Stimulated activated CD4-positive, alpha-beta T cell treated with anti-CD3 and anti-CD28 coated beads, Interleukin-1b, Interleukin-23, amount 100 ng/mL, for 48 hours (primary cell): ENCODE measurements at places on chromosomes 12 and 14.

GRCh38 chr12:25100194-25101091 lies 94.5 kb downstream of the DNAI7 start:
- DNase-seq, result no peak

- DNase-seq, result no peak
These were observed 62.7 kb downstream of the C2CD5 start for GRCh38 chr12:22481547-22482104.

- DNase-seq, result no peak
These were observed 139.2 kb downstream of the EGLN3 start for GRCh38 chr14:33811721-33812120.

- no peak for DNase-seq
These were observed 25.1 kb downstream of the GPR65 start for GRCh38 chr14:88030079-88030478.

- no peak for DNase-seq
These were observed 214.6 kb downstream of the PHETA1 start for GRCh38 chr12:111154147-111154834.

- DNase-seq, result no peak
These were observed 55.4 kb downstream of the SUSD6 start for GRCh38 chr14:69666690-69667211.

- no peak for DNase-seq
These were observed 51.5 kb upstream of the CMKLR1 start for GRCh38 chr12:108390495-108391203.

DNA sequence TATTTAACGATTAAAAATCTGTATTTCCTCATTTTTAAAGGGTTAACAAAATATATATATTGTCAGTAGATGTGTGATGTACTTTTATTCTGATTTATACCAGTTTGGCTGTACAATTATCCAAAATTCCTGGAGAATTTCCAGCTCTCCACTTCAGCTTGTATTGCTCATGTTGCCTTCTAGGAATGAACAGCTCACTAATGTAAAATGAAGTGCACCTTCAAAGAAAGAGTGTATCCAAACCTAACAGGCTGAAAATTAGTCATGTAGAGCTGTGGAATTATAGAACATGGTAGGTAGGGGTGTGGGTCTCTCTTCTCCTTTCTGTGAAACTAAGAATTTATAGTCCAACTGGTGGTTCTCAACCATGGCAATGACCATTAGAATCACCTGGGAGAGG lies 362.0 kb downstream of the ETNK1 start:
- DNase-seq, result no peak

- DNase-seq, result no peak
These were observed 4.0 kb upstream of the MAPK1IP1L start for GRCh38 chr14:55047301-55048053.

DNA sequence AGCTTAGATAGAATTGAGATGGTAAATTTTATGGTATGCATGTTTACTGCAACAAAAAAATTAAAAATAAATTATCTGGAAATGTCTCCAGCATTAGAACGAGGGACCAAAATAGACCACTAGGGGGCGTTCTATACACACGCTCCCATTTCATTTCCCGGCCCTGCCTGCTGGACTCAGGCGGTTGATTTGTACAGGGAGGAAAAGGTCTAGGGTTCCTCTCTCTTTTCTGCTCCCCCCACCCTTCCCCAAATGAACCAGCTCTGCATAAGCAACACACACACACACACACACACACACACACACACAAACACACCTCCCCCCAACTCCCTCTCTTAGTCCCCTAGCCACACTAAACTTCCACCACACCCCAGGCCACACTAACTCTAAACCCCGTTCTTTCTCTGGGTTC lies 7.8 kb upstream of the DTX1 start:
- DNase-seq, result peak; percentile 62

GRCh38 chr14:23633160-23633701 lies 2.9 kb upstream of the DHRS2 start:
- no peak for DNase-seq

- no peak for DNase-seq
These were observed 21.7 kb downstream of the NUBPL start for GRCh38 chr14:31582836-31583452.

- peak; percentile 20 for DNase-seq
These were observed 235.2 kb downstream of the PCNX1 start for GRCh38 chr14:71142375-71143038.

DNA sequence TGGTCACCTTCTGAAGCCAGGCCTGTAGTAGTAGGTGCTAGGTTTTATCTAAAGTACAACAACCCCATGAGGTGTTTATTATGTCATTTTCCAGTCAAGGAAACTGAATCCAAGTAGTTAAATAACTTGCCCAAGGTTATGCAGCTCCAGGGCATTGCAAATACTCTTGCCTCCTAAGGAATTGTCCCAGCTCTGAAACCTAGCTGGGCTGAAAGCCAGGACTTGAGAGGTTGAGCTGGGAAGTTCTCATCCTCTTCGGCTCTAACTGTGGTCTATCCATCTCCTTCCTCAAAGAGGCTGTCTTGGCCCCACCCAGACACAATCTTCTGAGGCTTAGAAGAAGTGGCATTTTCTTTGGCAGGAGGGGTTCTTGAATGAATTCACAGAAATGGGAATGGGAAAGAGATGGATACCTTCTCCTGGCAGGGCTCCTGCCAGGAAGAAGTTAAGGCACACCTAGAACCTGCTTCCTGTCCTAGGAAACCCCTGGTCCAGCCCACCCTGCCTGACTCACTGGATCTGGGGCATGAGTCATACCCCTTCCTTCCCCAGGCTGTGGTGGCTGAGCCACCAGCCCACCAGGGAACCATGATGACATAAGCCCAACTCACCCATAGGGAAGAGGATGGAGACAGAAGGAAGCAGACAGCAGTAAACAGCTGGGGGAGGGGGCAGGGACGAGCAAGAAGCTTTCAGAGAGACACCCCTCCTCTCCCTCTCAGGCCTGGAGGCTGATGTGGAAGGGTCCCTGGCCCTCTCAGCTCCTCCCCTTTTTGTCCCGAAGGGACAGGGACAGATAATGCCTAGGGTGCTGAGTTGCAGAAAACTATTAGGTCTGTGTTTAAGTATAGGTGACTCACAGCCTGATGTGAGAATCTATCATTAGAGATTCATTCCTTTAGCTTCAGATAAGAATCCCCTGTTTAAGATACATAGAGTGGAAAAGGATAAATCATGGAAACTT lies 2.1 kb upstream of the PLEK2 start:
- DNase-seq, result peak; percentile 50

DNA sequence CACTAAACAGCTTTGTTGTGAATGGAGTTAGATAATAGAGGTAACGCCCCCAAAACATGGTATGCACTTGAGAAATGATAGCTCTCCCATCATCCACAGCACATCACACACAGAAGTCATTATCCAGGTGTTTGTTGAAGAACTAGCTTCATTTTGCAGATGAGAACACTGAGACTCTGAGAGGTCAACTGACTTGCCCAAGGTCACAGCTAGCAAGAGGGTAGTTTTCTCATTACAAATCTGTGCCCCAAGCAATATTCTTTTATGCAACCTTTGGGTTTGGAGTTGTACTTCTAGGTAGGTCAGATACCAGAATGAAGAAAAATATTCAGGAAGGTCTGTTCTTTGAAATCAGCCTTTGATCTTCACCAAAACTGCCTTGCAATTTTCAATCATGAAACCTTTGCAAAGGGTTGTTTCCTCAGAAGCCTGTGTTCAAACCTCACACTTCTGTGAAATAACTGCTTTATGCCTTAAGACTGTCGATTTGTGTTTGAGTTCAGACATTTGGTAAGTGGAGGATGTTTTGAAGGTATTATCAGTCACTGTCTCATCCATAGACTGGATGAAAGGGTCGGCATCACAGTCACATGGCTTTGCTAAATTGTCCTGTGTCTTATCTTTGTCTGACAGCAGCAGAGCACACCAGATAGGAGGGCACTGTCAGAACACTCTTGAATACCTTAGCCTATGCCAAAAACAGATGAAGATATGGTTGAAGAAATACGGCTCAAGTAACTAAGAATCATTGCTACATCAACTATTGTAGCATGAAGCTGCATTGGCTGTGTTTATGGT lies 233.2 kb upstream of the BTG1 start:
- DNase-seq, result no peak

DNA sequence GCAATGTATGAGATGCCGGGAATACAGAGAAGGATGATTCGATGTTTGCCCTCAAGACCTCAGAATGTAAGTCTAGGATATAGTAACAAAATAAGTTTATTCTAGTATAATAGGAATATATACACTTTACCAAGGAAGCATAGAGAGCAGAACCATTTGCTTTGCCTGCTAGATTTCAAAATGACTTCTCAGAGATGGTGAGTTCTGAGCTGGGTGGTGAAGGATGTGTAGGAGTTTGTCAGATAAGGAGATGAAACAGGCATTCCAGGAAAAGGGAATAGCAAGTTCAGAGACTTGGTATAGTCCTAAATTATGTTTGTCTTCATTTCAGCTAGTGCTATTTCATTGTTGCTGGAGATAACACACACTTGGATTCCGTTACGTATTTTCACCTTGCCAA lies 655.9 kb downstream of the DIO2 start:
- no peak for DNase-seq

DNA sequence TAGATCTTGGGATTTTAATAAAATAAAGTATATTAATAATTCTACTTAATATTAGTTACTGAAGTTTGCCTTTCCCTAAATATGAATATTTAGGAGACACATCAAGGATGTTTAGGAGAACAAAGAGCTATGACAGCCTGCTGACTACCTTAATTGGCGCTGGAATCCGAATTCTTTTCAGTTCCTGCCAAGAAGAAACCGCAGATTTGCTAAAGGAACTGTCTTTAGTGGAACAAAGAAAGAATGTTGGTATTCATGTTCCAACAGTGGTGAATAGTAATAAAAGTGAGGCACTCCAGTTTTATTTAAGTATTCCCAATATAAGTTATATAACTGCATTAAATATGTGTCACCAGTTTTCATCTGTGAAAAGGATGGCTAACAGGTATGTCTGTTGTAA lies 54.5 kb downstream of the MIS18BP1 start:
- DNase-seq, result no peak

DNA sequence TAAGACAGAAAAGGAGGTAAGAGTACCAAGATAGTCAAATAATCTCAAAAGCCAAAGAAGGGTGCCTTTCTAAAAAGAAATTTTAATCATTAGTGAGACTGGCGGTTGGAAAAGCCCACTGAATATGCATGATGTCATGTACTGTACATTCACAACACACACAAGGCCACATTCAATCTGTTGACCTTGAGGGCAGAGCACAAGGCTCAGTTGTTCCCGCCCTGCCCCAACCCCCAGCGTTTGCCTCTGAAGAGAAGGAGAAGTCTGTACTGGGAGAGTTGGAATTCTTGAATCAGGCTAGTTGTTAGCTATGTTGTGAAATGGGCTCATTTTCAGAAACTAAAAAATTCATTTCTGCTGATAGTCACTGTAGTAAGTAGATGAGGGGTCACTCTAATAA lies 50.2 kb upstream of the NID2 start:
- no peak for DNase-seq

DNA sequence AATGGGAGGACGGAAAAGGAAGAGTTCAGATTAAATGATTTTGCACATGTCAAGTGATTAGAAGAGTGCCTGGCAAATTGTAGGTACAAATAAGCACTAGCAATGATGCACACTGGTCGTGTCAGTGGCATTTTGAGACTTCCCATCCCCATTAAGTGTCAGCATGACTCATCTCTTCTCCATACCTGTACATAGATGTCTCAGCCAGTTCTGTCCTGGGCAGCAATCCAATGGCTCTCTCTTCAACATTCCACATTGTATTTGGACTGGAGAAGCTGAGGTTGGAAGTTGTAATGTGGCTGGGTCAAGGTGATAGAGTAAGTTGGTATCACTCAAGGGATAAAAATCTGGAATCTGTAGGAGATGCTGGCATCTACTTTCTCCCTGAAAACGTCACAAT lies 742.7 kb downstream of the VRK1 start:
- DNase-seq, result no peak

GRCh38 chr12:43914923-43915468 lies 79.1 kb downstream of the TMEM117 start:
- no peak for DNase-seq

GRCh38 chr12:104986022-104986941 lies at the start of gene NOPCHAP1:
Gene NOPCHAP1 (plus strand): TSS chr12:104986316. CDS start chr12:104986353, 37 bp downstream.
- DNase-seq, result peak; percentile 82

- DNase-seq, result no peak
These were observed 209.6 kb downstream of the EMP1 start for GRCh38 chr12:13405961-13406703.

GRCh38 chr14:22438742-22439141 lies 150.3 kb downstream of the DAD1 start:
- DNase-seq, result no peak

DNA sequence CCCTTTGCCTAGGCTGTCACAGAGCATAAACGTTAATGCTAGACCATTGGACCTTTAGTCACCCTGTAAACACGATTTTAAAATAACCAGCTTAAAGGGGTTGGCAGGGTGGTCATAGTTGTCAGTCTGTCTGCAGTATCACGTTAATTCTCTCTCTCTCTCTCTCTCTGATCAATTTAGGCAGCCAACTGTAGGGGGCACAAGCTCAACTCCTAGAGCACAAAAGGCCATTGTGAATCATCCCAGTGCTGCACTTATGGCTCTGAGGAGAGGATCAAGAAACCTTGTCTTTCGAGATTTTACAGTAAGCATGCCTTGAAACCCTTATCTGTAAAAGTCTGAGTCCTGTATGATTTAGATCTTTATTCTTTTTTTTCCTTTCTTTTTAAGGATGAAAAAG lies 97.1 kb downstream of the SCAF11 start:
- no peak for DNase-seq

GRCh38 chr14:103057028-103057371 lies 349 bp downstream of the CDC42BPB start:
- no peak for DNase-seq

- DNase-seq, result no peak
These were observed 25.6 kb downstream of the ATXN2 start for GRCh38 chr12:111573476-111573875.

- peak; percentile 46 for DNase-seq
These were observed 53.1 kb upstream of the STON2 start for GRCh38 chr14:81453166-81453766.

GRCh38 chr12:132061197-132061596 lies 82.9 kb downstream of the DDX51 start:
- DNase-seq, result no peak

DNA sequence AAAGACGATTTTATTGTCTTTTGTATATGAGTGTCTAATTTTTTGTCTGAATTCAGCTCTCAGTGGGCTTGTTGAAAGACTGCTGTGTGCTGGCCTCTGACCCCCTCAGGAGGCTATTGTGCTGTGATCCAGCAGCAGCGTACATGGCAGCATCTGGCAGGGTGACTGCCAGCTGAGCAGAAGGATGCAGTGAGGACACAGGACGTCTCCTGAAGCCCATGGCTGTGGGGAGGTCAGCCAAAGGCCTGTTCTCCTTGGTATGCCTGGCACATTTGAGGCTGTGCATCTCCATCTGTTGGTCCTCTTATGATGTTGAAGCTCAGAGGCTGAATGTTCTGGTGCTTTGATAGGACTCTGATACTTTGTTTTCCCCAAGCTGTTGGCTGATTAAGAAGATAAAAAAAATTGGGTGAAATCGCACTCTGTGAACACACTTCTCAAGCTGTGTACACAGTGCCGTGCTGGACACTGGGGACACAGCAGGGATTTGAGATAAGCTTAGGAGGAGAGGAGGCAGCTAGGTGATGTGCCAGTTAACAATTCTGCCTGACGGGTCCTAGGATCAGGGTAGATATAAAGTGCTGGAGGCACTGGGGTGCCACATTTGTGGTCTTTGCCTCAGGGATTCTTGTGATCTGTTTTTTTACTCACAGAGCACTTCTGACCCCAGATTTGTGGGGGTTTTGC lies 37.5 kb downstream of the EID3 start:
- DNase-seq, result no peak
